ENCODE measurements at places on chromosomes 11 and 22.

DNA sequence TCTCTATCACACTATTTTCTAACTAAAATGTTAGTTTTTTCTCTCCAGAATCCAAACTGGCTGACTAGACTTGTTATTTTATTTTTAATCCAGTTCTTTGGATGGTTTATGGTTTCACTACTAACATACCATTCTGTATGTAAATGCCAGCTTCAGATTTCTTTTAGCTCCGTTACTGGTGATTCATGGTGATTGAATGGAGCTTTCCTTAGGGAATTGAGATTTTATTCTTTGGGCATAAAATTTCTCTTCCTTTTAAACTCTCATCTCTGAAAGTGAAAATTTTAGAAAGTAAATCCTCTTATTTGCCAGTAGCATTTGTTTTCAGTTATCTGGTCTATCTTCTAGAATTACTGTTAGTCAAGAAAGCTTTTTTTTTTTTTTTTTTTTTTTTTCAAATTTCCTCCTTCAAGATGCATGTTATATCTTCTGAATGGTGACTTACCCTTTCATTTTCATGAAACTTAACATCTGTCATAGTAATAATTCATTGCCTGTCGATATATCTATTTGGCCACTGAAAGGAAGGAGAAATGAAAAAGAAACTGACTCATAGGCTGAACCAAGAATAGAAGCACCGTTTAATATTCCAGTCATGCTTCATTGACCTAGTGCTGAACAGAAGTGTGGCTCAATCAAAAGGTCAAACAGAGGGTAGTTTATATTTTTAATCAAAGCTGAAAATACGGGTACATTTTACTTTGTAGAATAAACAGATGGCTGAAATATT is 6.4 kb downstream of the ENDOD1 start:
- DNase-seq = no peak

DNA sequence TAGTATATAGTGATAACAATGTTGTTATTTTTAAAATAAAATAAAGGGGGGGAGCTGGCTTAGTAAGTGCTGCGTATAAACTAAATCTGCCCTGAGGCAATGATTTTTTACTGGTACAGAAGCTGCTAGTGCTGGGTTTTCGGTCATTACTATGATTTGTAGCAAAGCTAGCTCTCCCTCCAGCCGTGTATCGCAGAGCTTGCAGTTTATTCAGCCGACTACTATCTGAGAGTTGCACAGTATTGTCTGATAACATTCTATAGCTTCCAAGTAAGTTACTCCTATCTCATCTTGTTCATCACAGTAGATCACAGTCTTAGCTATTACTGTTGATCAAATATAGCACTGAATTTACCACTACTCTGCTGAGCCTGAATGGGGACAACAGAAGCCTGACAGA is 805.5 kb upstream of the ARHGAP42 start:
- DNase-seq = no peak

DNA sequence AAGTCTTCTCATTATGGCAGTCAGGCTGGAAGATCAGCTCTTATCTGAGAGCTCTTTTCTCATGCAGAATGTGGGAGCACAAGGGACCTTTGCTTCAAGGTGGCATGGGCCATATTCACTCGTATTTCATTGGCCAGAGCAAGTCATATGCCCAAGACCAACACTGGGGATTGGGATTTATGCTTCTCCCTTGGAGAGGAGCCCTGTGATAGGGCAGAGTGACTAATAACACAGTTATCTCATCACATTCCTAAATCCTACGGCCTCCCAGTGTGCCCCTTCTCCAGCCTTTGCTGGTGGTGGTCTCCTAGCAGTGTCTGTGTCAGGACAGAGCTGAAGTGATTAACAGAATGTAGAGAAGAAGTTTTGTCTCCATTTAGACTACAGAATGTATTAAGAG is 48.6 kb downstream of the SYT9 start:
- no peak for DNase-seq

DNA sequence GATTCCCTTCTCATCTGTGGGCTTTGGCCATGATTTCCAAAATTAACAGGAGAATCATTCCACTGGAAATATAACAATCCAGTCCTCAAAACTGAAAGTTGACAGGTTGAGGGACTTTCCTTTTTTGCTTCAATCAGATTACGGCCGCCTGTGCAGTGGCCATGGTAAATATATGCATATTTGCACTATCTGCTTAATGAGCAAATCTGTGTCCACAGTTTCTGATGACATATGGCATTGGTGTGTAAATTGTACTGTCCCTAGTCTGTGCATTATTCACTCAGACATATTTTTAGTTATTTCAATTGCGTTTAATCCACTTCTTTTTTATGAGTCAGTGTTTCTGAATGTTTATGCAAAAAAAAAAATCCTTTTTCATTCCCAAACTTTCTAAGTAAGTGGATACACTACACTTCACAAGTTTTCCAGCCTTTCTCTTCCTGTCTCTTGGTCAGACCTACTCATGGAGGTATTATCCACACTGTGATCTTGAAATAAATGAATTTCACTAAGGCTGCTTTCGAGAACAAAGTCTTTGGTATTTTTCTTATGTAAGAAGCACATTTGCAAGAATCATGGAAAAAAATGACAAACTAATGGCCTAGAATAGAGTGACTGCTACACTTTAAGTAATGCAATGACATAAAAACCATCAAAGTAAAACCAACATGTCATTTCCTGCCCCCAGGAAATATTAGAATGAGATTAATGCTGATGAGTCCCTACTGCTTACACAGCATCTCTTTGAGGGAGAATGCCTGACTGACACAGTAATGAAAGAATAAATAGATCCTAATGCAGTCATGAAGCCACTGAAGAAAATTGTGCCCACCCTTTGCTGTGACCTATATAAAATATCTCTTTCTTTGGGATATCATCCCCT is 76.4 kb upstream of the MTNR1B start:
- no peak for DNase-seq

DNA sequence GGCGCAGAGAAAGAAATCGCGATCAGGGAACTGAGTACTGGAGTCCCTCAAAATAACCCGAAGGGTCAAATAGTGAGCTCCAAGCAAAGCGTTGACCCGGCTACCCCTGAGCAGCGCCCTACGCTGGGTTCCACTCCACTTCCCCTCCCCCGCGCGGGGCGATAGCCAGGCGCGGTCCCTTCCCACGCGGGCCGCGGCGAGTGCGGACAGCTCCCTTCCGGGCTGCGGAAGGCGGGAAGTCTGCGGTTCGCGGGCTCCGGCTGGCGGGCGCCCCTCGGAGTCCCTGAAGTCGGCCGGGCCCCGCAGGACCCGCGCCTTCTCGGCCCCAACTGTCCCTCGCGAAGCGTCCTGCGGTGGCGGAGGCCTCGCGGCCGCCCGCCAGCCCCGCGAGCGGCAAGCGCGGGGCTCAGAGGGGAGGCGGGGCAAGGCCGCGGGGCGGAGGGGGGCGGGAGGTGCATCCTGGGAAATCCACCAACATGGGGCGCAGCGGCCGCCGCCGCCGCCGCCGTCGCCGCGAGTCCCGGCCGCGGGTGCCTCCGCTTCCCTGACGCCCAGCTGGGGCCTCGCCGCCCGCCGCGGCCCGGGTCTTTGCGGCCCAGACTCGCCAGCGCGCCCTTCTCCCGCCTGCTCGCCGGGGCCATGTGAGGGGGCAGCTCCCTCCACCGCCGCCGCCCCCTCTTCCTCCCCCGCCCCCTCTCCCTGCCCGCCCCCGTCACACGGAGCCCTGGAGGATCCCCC is at the start of gene QSER1:
TSS of gene QSER1 (plus strand) at position 457 of the 738 bp plus-strand sequence. CDS start 315 bp downstream, outside the sequence.
- DNase-seq = peak; percentile 68

DNA sequence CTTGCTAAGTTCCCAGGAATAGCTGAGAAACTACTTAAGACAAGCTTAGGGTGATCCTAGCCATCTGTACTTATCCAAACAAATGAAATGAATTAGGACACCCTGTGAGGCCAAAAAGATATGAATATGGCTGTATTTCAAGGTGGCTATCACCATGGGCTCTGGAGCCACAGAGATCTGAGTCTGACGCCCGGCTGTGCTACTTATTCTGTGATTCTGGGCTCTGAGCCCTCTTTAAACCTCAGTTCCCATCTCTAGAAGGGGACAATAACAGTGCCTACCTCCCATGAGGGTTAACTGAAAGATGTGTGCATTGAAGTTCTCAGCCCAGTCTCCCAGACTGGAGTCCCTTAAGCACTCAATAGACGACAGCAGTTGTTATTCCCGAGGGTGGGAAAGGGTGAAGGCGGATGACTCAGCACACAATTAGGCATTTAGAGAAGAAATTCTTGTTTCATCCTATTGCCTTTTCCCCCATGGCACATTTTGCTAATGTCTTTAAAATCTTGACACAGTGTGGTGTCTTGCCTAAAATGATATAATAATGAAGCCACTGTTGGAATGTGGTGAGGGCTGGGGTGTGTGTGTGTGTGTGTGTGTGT is 132.5 kb downstream of the ADAMTS15 start:
- no peak for DNase-seq

- no peak for DNase-seq
These were observed 722 bp upstream of the GUCY1A2 start for GRCh38 chr11:107018902-107019493.

DNA sequence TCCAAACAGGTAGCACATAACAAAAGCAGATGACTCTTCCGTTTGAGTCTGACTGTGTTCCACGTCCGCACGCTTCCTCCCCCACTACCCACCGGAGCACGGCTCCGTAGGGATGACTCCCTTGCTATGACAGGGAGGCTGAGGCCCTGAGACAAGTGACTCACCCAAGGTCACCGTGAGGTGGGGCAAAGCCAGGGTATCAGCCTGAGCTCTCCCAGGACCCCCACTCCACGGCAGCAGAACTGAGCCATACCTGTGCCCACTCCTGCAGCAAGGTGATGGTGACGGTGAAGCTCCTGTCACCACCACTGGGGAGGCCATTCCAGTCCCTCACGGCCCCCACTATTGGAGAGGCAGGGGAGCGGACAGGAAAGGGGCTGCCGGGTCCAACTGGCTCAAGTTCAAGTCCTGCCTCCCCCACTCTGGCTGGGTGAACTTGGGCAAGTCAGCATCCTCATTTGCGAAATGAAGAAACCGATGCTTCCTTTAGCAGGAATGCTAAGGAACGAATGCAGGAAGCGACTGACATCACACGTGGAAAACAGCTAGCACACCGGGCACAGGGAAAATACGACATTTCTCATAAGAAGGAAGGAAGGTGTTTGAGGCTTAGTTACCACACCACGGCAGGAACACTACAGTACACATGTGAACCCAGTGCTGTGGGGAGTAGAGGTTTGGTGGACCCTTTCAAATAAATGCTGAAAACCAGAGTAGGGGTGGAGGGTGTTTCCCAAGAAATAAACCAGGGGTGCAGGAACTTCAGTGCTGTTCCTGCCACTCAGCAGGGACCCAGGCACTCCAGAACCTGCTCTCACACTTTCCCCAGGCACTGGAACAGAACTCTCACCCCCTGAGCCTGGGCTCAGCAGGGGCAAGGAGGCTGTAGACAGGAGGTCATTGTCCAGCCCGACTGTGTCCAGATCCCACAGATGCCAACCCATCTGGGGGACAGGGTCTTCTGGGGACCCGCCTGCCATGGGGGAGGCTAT is 32.4 kb upstream of the CBX7 start:
- DNase-seq = no peak

DNA sequence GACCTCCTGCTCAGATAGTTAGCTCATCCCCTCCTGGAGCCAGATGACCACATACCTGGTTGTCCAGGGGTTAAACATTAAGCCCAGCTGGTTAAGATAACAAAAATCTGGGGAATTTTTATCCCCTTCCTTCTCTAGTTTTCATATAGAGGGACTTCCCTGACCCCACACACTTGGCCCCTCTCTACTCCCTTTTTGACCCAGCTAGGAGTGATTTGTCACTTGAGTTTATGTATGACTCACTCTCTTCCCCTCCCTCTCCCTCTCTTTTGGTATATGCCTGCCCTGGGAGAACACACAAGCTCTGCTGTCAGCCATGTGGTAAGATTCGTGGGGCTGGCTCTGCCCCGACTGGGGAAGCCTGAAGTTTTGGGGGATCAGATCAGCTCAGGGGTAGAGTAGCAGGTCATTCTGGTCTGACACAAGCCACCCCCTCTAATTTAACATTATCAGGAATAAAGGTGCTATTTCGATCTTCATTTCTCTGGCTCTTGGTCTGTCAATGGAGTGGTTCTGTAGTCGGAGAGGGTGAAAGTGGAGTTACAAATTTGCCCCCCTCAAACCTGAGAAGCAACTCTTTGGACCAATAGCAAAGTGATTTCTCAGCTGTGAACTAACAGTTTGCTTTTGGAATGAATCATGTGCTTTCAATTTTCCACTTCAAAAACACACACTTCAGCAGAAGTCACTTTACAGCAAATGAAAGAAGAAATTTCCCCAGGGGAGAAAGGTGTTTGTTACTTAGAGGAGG is 415.3 kb upstream of the CADM1 start:
- DNase-seq = peak; percentile 27

DNA sequence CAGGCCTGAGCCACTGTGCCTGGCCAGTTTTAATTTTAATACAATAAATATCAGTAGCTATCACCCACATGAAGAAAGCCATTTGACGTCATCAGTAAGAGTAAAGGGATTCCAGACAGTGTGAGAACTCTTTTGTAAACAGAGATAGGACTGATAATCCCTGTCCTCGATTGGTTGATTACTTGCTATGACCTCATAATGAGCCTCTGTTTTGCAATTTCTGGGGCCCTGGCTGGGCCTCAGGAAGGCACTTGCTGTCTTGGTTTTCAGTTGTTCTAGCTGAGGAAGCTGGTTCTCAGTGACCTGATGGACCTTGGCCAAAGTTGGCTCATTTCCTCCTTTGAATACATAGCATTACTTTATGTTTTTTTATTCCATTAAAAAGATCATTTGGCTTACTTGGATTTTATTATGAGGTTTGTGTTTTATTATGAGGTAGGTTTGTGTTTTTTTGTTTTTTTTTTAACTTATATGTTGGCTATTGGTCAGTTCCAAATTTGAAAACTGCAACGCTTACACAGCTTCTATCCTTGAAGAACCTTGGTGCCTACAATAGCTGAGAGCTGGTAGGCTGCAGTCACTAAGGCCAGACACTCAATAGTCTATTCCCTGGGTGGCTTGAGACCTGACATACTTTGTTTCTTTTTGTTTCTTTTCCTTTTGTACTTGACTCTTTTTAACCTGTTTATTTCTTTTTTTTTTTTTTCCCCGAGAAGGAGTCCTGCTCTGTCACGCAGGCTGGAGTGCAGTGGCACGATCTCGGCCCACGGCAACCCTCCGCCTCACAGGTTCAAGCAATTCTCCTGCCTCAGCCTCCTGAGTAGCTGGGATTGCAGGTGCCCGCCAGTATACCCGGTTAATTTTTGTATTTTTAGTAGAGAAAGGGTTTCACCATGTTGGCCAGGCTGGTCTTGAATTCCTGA is 20.0 kb downstream of the MARK2 start:
- no peak for DNase-seq

DNA sequence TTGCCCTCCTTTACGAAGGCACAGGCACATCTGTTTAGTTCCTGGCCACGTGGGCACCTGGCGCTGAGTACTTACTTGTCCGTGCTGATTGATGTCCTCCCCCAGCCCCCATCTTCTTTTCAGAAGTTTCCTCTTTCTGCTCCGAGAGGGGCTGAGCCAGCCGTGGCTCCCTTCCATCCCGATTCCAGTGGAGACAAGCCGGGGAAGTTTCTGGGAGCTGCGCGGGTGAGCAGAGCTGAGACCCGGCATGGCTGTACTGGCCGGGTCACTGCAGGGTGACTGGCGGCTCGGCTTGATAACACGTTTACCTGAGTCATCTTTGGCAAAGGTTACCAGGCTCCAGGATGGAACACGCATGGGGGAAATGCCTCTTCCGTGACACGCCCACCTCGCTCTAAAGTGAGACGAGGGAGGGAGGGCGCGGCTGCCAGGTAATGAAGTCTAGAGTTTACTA is 45.4 kb upstream of the ATXN10 start:
- no peak for DNase-seq

GRCh38 chr11:65206441-65206841 is 24.7 kb downstream of the CAPN1 start:
- no peak for DNase-seq

- no peak for DNase-seq
These were observed 29.3 kb downstream of the NEFH start for GRCh38 chr22:29509298-29509697.

GRCh38 chr11:128546916-128547315 is 40.4 kb downstream of the ETS1 start:
- no peak for DNase-seq

Data from RKO (cell line).